HCT116 (cell line): ENCODE measurements at places on chromosomes 1 and 21. TPM values are rescaled to one million over a fixed set of nuclear protein-coding genes. Genes with fewer than 3 reads are reported as not detected.

PTAFR gene
- 1.3 TPM for total RNA-seq

KIF26B gene
- total RNA-seq, result 0.49 TPM

CDC7 gene
- total RNA-seq, result 24.5 TPM

MROH9 gene
- total RNA-seq, result not detected

RAB3B gene
- total RNA-seq, result 15.1 TPM
